ENCODE measurements at places on chromosomes 16 and 17. TPM values are rescaled to one million over a fixed set of nuclear protein-coding genes. Genes with fewer than 3 reads are reported as not detected.

- peak; percentile 65 for DNase-seq
These were observed 1.0 kb upstream of the RHOT1 start for GRCh38 chr17:32141258-32141657.

DNA sequence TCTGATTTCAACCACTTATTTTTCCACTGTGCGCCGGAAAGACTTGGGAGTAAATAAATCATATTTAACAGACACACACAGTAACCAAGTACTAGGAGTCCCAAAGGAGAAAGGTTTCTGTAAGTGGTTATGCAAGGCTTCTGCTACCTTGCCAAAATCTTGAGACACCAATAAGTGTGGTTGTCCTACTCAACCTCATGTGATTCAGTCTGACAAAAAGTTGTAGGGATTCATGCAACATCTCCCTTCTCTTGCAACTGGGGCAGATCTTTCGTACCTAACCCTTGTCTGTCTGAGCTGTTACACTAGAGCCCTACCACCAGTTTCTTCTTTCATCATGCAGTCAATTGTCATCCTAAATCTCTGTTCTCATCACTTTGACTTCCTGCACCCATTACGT lies 69.9 kb upstream of the NUDT7 start:
- no peak for DNase-seq

DNA sequence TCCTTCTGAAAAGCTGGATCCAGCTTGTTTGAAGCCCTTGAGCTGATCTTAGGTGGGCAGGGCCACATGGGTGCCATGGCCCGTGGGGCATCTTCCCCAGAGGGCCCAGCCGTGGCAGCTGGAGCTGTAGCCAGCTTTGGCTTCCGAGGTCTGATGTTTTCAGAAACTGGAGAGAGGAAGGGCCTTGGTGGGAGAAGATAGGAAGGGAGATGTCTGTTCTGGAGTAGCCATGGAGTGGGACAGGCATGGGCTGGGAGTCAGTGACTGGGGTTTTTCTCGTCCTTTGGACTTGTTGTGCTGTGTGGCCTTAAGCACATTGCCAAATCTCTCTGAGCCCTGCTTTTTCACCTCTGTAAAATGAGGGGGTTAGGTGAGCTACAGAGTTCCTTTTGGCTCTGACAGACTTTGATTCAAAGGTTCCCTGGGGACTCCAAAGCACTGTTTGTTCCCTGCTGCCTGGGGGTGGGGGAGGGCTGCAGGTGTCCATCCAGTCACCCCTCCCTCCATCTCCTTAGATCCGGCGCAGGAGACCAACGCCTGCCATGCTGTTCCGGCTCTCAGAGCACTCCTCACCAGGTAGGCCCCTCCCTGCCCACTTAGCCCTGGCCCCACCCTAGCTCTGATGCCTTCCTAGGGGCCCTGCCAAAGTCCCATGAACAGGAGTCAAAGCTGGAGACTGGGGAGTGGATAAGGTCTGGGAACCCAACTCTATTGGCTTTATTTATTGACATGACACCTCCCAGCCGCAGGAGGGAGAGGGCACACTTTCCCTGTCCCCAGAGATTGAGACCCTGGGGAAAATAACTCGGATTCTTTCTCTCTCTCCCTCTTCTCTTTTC lies 2.1 kb downstream of the PPP1R1B start:
- peak; percentile 71 for DNase-seq

DNA sequence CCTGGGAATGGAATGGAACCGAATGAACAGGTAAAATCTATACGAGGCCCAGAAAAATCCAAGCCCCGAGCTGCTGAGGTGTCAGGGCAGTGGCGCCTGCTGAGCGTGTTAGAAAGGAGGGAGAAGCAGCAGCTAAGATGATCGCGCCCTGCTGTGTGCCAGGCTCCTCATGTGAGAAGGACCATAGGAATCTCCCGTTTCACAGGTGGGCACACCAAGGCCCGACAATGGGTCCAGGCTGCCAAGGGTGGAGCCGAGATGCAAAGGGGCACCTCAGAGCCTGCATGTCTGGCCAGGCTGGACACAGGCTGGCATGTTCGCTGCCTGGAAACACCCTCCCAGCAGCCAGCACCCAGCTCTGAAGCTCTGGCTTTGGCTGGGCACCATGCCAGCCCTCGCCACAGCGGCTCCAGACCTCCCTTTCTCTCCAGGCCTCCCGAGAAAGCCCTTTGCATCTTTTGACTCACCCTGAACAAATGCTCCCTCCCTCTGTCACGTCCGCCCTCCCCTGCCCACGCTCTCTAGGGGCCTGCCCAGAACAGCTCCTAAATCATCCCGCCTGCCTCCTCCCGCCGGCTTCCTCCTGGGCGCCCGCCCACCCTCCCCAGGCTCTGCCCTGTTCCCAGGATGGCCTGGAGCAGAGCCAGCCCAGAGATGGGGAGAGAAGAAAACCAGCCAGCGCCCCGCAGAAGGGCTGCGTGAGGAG lies 217.8 kb upstream of the GSE1 start:
- peak; percentile 72 for DNase-seq

Gene DNAI2
- total RNA-seq = 4.3 TPM

Gene FOXN1
- 0.64 TPM for total RNA-seq

Measured in prostate gland (tissue), 2 donors.